ENCODE measurements at places on chromosomes 3 and 15.
A peak's percentile ranks its signal among the peaks of the same experiment; 100 is the strongest.

DNA sequence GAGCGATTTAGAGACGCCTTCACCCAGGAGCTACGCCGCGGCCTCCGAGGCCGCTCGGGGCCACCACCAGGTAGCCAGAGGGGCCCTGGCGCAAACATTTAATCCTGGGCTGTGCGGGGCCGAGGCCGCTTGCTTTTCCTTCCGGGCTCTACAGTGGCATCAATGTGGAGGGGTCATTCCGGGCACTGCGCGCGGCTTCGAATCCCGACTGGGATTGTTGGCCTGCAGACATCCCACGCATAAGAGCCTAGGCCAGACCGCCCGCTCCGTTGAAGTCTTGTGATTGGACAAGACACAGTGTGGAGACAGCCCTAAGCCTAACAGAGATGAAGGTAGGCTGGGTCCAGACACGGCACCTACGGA is 568 bp upstream of the NCBP2 start:
- DNase-seq = no peak

DNA sequence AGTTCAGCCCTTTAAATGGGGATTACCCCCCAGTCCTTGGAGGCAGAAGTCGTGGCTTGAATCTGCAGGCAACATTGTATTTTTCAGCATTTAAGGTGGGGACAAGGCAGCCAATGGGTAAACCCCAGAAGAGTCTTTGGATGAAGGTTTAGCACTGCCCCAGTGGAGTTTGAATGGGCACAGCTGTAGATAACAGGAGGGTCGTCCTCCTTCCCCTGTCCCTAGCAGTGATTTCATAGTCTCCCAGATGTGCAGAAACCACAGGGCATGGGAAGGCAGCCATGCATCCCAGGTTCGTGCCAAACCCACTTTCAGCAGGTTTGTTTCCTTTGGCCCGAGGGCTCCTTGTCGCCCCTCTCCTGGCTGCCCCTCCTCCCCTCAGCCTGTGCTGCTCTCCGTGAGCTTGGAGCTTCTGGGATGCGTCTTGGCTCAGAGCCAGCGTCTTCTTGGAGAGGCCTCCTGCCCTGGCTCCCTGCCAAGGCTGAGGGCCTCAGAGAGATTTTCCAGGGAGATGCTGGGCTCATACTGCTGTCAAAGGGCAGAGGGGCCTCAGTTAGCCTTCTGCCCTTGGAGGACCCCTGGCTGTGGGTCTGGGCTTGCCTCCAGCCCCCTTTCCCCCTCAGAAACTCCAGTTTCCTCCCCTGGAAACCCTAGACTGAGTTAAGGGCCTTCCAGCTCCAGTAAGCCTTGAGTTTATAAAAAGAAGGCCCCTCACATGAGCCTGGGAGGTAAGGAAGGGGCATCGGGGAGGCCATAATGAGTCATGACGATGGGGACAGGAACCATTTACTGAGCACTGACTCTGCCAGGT is 48.9 kb upstream of the POLG start:
- peak; percentile 59 for DNase-seq

- DNase-seq = no peak
Observed at GRCh38 chr3:31713816-31714215, 181.1 kb downstream of the STT3B start.

- DNase-seq = no peak
Observed at GRCh38 chr3:130093741-130094391, 12.2 kb downstream of the ALG1L2 start.

DNA sequence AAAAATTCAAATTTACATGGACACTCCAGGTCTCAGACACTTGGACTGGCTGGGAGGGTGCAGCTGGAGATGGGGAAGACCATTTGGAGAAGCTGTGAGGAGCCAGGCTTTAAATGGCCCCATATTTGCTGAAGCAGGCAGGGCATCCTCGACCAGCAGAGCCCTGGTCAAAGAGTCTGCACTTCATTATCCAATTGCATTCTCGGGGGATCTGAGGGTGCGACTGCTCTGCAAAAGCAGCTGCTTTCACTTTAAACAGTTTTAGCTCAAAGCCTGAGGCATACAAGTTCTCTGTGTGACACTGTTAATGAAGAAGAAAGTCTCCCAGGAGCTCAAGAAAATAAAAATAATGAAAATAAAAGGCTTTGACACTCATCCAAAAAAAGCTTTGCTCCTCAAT is 98.0 kb upstream of the SLC25A36 start:
- DNase-seq = no peak

DNA sequence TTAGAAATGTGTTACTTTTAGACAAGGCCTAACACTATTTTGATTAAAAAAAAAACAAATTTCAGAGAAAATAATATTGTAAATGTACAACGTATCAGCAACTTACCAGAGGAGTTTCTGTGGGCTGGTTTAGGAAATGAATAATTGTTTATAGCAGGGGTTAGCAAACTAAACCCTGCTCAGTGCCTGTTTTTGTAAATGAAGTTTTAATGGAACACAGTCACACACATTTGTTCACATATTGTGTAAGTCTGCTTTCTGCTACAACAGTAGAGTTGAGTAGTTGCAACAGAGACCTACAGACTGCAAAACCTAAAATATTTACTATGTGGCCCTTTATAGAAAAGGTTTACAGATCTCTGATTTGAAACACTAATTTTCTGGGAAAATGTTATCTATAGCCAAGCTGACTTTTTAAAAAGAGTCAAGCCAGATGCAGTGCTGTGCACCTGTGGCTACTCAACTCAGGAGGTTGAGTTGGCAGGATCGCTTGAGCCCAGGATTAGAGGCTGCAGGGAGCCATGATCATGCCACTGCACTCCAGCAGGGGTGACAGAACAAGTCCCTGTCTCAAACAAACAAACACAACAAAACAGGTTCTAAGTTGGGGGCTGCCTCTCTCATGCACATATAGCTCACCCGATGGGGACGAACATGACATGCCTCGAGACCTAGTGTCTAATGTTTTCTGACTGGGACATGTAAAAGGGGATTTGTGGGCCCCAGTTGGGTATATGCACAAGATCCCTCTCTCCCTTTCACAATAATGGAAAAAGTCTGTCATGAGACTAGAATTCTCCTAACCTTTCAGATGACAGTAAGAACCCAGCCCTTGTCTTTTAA is 182.5 kb downstream of the TNIK start:
- no peak for DNase-seq

DNA sequence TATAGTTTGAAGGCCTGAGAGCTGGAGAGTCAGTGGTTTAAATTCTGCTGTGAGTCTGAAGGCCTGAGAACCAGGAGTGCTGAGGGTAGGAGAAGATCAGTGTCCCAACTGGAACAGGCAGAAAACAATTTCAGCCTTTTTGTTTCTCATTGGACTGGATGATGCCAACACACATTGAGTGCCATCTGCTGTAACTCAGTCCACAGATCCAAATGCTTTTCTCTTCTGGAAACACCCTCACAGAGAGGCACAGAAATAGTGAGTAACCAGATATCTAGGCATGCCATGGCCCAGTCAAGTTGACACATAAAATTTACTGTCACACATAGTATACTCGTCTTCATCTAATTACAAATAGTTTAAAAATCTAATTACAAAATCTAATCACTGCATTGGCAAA is 100.8 kb downstream of the NEO1 start:
- no peak for DNase-seq

DNA sequence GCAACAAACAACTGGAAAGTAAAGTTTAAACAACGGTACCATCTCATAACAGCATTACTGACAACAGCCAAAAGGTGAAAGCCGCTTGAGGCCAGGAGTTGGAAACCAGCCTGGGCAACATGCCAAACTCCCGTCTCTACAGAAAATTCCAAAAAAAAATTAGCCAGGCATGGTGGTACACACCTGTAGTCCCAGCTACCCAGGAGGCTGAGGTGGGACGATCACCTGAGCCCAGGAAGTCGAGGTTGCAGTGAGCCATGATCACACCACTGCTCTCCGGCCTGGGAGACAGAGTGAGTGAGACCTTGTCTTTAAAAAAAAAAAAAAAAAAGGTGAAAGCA is 4.4 kb downstream of the TNK2 start:
- DNase-seq = no peak

- DNase-seq = no peak
Observed at GRCh38 chr15:72491768-72492167, 17.6 kb downstream of the ARIH1 start.

GRCh38 chr3:35679409-35680080 is 40.2 kb downstream of the ARPP21 start:
- DNase-seq = no peak

- DNase-seq = no peak
Observed at GRCh38 chr3:5657106-5657505, 469.6 kb downstream of the EDEM1 start.

GRCh38 chr3:42662037-42662812 is 8.7 kb downstream of the ZBTB47 start:
- no peak for DNase-seq

- DNase-seq = no peak
Observed at GRCh38 chr3:59895972-59896371, 846.1 kb upstream of the CFAP20DC start.

DNA sequence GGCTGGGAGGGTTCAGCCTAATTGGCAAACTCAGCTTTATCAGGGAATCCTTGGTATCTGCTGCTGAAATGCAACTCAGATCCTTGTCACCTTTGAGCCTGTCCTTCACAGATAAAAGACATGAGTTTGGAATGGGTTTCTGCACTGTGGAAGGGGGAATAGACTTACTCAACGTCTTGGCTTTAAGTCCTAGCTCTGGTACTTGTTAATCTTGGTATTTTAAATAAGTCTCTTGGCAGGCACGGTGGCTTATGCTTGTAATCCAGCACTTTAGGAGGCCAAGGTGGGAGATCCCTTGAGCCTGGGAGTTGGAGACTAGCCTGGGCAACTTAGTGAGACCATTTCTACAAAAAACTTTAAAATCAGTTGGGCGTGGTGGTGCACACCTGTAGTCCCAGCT is 55.1 kb upstream of the ATOSA start:
- no peak for DNase-seq

DNA sequence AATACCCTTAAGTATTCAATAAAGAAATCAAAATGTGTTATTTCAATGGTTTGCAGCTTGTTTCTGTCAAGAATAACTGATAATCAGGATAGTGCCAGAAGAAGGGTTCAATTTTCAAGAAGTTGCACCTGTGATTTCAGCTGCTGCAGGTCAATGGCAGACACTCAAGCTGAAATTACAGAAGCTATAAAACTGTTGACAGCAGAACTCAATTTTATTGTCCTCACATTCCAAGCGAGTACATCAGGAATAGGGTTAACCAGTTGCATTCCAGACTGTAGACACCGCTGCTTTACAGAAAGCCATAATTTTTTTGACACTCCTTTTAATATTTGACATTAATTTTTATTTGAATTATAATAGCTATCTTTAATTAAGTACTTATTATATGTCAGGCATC is 364.1 kb downstream of the CGGBP1 start:
- no peak for DNase-seq

- no peak for DNase-seq
Observed at GRCh38 chr3:160574636-160575035, 9.3 kb upstream of the KPNA4 start.

DNA sequence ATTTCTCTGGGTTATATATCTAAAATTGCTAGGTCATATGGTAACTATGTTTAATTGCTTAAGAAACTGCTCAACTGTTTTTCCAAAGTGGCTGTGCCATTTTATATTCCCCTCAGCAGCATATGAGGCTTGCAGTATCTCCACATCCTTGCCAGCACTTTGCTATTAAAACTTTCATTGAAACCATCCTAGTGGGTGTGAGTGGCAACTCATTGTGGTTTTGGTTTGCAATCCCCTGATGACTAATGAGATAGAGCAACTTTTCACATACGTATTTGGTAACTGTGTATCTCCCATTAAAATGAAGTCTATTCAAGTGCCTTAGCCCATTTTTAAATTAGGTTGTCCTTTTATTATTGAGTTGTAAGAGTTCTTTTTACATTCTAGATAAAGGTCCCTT is 17.3 kb downstream of the KPNA1 start:
- DNase-seq = no peak

- DNase-seq = no peak
Observed at GRCh38 chr15:36866896-36867295, 233.5 kb downstream of the MEIS2 start.

DNA sequence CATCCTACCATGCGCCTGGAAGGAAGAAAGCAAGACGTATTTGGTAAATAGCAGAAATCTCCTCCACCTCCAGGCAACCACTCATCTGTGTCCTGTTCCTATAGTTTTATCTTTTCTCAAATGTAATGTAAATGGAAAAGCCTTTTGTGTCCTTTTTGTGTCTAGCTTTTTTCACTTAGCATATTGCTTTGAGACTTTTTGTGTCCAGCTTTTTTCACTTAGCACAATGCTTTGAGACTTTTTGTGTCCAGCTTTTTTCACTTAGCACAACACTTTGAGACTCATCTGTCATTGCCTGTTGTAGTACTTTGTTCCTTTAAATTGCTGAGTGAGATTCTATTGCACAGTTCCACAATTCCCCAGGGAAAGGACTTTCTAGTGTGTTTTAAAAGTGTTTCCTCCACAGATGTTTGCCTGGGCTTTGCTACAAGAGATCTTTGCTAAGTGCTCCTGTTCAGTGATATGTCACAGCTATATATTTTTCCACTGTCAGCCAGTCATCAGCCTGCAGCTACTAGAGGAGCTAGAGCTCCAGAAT is 27.9 kb upstream of the MUC13 start:
- no peak for DNase-seq

Measured in urinary bladder (tissue), 4 donors.